ENCODE measurements at places on chromosomes 11 and 22. TPM values are rescaled to one million over a fixed set of nuclear protein-coding genes. Genes with fewer than 3 reads are reported as not detected.

Gene USP35
- total RNA-seq: 12.2 TPM

Gene CADM1
- total RNA-seq: 14.8 TPM

Gene OPCML
- 0.39 TPM for total RNA-seq

Gene PPP1R14B
- 186 TPM for total RNA-seq

Gene FBXO3
- 26.4 TPM for total RNA-seq

Gene MOV10L1
- total RNA-seq: 0.87 TPM

Gene C11orf16
- not detected for total RNA-seq

Gene CREBZF
- total RNA-seq: 25.1 TPM

Gene PDE2A
- total RNA-seq: 125 TPM

Gene KRTAP5-9
- total RNA-seq: not detected

Gene CBX7
- total RNA-seq: 30.8 TPM

Gene ISX
- not detected for total RNA-seq

Gene FOLR1
- total RNA-seq: 0.32 TPM

Gene TMPRSS4
- not detected for total RNA-seq

Gene MRGPRE
- not detected for total RNA-seq

Gene F2
- total RNA-seq: not detected

Gene FBLN1
- total RNA-seq: 224 TPM

Gene SCUBE2
- total RNA-seq: 29.2 TPM

Gene ADAMTS15
- 61.2 TPM for total RNA-seq

Gene TRMU
- 30.7 TPM for total RNA-seq

Gene MMP8
- 2.6 TPM for total RNA-seq

Gene KDM4D
- 0.93 TPM for total RNA-seq

Gene TRIM6
- total RNA-seq: 1.4 TPM

Gene SLC22A6
- not detected for total RNA-seq

Gene PATL1
- 32.5 TPM for total RNA-seq

Gene CRYAB
- total RNA-seq: 2,279 TPM

Gene ZNF215
- total RNA-seq: 2.5 TPM

Gene KRTAP5-2
- total RNA-seq: not detected

Gene ATG2A
- total RNA-seq: 22.2 TPM

Gene FGF3
- total RNA-seq: not detected

Gene ACO2
- total RNA-seq: 109 TPM
